ENCODE measurements at places on chromosomes 11 and 22. TPM values are rescaled to one million over a fixed set of nuclear protein-coding genes. Genes with fewer than 3 reads are reported as not detected.

DNA sequence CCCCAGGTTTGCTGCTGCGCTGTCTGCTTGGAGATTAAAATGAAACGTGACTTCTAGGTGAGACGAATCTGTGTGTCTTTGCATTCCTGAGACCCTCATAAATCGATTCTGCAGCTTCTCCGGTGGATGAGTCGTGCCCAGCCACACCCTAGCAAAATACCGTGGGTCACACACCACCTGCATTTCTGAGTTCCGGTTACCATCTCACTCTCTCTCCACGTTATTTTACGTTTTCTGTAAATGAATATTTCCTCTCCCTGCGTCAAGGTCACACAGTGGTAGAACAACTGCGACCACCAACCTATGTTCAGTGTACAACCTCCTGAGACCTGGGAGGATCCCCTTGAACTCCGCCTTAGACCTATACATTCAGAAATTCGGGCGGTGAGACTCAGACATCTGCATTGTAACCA lies 1.1 kb downstream of the YWHAH start:
- peak overlapping the region; percentile 58 for H3K4me3 ChIP-seq
- peak overlapping the region; percentile 88 for H3K27ac ChIP-seq
- DNase-seq = no peak
- peaks cover 28% of the 10 kb centered on the region for H3K4me1 ChIP-seq

GRCh38 chr11:26905368-26905767 lies 88.5 kb upstream of the FIBIN start:
- H3K4me3 ChIP-seq = no peak overlapping the region
- H3K27ac ChIP-seq = no peak overlapping the region
- H3K36me3 ChIP-seq = no peaks in the 10 kb centered on the region
- no peak for DNase-seq

- DNase-seq = no peak
- no peaks in the 10 kb centered on the region for H3K4me1 ChIP-seq
- no peaks in the 10 kb centered on the region for H3K27me3 ChIP-seq
Observed at GRCh38 chr11:29012507-29012906, 904.3 kb downstream of the METTL15 start.

DNA sequence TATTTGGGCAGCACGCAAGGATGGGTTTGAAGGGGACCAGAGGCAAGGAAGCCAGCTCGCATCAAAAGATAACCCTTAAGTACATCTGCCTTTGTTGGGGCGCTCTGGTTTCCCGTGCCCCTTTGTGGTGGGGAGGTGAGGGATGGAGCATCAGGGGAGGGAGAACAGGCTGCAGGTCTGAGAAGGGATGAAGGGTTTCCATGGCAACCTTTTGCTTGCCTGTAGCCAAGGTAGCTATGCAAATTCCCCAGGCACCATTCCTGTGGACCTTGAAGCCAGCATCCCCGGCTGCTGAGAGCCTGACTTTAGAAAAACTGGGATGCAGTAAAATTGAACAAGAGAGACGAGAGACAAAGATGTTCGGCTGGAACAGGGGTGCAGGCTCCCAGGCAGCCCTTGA lies 75.7 kb downstream of the SEZ6L start:
- no peak for DNase-seq
- no peak overlapping the region for H3K4me3 ChIP-seq
- no peaks in the 10 kb centered on the region for H3K4me1 ChIP-seq
- H3K27ac ChIP-seq = no peak overlapping the region
- no peaks in the 10 kb centered on the region for H3K27me3 ChIP-seq
- no peaks in the 10 kb centered on the region for H3K36me3 ChIP-seq

Gene SLC22A9
- total RNA-seq = not detected

GRCh38 chr22:36885474-36885873 lies 24.7 kb downstream of the NCF4 start:
- H3K36me3 ChIP-seq = no peaks in the 10 kb centered on the region
- H3K4me3 ChIP-seq = no peak overlapping the region

GRCh38 chr11:47889714-47890441 lies 41.7 kb upstream of the NUP160 start:
- no peak overlapping the region for H3K27ac ChIP-seq
- H3K27me3 ChIP-seq = no peaks in the 10 kb centered on the region
- no peaks in the 10 kb centered on the region for H3K36me3 ChIP-seq
- peaks cover 38% of the 10 kb centered on the region for H3K4me1 ChIP-seq
- no peak for DNase-seq

DNA sequence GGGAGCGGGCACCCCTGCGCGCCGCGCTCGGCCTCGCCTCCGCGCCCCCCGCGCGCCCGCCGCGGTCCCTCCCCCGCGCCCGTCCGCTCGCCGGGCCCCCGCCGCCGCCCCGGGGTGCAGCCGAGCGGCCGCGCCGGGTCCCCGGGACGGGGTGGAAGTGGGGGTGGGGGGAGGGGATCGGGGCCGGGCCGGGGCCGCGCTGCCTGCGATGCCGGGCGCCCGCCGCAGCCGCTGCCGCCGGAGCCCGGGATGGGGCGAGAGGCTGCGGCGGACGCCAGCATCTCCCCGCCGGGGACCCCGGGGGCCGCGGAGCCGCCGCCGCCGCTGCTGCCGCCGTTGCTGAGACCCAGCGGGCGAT lies 365 bp downstream of the MGAT3 start:
- H3K36me3 ChIP-seq = no peaks in the 10 kb centered on the region
- no peak overlapping the region for H3K4me3 ChIP-seq
- H3K4me1 ChIP-seq = peaks cover 20% of the 10 kb centered on the region
- no peak for DNase-seq
- no peaks in the 10 kb centered on the region for H3K27me3 ChIP-seq

Data from T-cell (primary cell).